ENCODE measurements at places on chromosomes 12 and 14.

DNA sequence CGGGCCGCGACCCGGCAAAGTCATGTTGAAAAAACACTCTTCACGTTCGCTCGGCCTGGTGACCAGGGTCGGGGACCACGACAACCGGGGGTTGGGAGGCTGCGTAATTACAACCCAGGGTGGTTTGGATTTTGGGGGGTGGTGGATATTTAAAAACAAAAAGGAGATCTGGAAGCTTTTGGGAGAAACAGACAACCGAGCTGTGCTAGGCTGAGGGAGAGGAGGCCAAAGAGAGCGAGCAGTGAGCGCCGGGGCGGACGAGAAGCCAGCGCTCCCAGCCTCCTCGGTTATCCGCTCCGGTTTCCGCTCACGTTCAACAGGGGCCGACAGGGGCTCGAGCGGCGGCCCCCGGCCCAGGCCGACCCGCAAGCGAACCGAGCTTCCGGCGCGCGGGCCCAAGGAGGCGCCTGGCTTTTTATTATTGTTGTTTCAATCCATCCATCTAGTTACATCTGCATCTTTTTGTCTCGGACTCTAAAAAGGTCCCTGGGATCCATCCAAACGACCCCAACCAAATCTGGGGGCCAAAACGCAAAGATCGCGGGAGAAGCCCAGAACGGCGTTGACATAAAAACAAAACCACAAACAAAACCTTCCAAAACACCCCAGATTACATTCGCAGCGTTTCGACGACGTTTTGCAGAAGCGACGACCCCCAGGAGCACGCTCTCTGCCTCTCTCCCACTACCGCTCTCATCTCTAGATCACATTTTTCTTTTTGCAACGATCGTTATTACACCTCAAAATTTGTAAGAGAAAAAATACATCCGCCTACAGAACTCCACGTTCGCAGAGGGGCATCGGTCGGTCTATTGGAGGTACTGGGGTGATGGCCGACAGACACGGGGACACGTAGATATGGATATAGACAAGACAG lies 771 bp downstream of the OTX2 start:
- DNase-seq, result no peak

DNA sequence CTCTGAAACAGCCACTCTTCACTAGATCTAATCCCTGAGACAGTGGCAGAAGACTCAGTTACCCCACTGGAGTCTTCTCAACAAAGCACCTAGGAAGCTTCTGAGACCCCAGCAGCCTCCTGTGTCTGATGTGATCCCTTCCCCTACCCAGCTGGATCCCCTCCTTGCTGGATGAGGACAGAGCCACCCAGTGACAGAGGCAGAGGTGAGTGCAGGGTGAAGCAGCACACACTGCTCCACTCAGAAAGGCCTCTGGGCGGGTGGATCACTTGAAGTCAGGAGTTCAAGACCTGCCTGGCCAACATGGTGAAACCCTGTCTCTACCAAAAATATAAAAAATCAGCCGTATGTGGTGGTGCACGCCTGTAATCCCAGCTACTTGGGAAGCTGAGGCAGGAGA lies 2.7 kb downstream of the SPRYD3 start:
- no peak for DNase-seq

- DNase-seq, result no peak
Measured at GRCh38 chr14:24321212-24321975, 10.1 kb downstream of the LTB4R start.

DNA sequence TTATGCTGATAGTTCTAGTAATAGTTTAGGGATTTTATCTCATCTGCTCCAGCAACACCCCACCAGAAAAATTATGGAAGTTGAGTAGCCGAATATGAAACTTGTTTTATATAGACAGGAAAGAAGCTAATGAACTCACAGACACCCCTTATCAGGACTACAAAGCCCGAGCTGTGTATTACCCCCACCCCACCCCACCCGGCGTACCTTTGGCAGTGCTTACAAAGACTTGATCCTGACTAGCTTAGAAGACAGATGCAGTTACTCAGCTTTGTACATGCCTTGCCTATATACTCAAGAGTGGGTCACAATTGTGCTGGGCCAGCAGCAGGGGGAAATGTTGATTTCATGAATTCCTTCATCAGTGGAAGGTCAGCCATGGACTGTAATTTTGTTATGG lies 22.4 kb downstream of the PROX2 start:
- DNase-seq, result no peak

GRCh38 chr12:51752234-51752889 lies 96.2 kb downstream of the FIGNL2 start:
- no peak for DNase-seq

GRCh38 chr14:72665259-72665658 lies 228.6 kb downstream of the DPF3 start:
- DNase-seq, result no peak

- no peak for DNase-seq
Measured at GRCh38 chr14:79899610-79900009, 311.7 kb downstream of the DIO2 start.

DNA sequence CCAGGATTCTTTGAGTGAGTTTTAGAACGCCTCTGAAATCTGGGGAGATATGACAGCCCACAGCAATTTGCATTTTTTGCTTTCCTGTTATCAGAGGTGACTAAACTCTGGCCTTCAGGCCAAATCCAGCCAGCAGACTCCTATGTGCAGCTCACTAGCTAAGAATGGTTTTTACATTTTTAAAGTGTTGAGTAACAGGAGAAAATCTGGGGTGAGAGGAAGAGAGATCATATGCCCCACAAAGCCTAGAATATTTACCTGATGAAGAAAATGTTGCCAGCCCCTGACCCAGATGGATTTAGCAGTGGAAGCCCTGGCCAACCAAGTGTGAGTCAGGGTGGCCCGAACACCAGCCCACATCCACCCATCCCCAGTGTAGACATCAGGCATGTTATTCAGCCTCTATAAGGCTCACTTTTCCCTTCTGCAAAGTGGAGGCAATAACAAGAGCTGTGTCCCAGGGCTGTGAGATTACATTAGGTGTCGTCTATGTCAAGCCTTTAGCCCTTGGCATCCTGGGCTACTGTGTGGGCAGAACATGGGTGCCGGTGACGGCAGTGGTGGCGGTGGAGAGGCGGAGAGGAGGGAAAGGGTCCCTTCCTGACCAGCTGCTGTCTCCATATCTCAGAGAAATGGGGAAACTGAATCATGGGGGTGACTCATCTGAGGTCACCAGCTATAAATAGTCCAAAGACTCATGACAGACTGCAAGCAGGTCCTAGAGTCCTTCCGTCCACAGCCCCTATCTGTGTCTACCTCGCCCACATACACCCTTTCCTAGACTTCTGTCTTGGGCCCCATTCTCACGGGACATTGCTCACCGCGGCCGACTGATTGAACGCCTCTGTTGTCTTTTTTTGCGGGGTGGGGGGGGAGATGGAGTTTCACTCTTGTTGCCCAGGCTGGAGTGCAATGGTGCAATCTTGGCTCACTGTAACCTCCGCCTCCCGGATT lies 32.6 kb upstream of the CD9 start:
- DNase-seq, result no peak

DNA sequence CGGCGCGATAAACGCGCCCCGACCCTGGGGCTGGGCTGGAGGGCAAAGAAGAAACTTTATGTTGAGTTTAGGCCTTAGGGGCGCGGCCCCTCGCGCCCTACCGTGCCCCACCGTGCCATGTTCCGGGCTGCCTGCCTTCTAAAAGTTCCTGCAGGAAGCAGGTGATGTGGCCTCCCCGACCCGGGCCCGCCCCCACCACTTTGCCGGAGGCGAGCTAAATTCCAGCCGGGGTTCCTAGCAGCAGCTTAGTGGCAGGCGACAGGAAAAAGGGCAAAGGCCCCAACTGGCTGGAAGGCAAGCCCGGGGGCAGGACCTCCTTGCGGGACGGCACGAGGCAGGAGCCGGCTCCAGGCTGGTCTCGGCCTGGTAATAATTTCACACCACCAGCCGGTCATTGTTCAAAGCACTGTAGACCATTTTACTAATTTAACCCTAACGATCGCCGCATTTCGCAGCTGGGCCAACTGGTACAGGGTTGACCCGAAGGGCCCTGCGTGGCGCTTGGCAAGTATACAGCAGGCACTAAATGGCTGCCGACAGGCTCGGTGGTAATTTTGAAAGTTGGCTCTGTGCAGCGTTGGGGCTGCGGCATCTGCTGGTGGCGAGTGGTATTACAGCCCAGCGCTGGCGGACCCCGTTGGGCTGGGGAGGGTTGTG lies 895 bp upstream of the CCDC88C start:
- peak; percentile 19 for DNase-seq

DNA sequence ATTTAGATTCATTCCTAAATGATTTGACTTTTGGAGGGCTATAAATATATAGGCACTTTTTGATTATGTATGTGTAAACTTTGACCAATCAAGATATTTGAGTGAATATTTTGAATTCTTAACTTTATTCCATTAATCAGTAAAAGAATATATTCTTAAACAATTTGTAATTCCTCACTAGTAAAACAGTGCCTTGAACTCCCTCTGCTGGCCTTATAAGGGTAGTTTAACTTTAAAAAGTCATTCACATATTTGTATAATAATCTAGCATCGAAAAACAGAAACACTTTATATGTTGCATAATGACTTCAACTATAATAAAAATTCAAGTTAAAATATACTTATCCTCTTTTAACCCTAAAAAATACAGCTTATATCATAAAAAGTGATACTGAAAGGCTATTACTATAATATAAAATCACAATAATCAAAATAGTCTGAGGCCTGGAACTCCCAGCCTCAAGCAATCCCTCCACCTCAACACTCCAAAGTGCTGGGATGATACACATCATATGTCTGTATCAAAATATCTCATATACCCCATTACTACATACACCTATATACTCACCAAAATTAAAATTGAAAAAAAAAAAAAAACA lies 31.2 kb downstream of the CCDC59 start:
- peak; percentile 46 for DNase-seq

GRCh38 chr12:22196236-22196635 lies 138.3 kb downstream of the ST8SIA1 start:
- DNase-seq, result no peak

DNA sequence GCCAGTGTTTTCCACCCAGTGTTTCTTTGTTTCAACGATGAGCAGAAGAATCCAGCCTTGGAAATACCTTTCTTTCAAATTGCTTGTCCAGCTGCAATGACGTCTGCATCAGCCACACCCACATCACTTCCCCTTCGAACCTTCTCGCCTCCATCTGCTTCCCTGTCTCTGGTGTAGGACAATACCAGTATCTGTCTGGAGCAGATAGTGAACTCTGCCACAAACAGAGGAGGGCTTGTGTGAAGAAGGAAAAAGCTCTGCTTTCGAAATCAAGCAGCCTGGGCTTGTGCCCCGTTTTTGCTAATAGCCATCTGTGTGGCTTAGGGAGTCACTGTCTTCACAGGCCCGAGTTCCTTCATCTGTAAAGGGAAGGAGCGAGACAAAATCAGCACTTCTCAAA lies 415.4 kb downstream of the ZFP36L1 start:
- DNase-seq, result no peak

DNA sequence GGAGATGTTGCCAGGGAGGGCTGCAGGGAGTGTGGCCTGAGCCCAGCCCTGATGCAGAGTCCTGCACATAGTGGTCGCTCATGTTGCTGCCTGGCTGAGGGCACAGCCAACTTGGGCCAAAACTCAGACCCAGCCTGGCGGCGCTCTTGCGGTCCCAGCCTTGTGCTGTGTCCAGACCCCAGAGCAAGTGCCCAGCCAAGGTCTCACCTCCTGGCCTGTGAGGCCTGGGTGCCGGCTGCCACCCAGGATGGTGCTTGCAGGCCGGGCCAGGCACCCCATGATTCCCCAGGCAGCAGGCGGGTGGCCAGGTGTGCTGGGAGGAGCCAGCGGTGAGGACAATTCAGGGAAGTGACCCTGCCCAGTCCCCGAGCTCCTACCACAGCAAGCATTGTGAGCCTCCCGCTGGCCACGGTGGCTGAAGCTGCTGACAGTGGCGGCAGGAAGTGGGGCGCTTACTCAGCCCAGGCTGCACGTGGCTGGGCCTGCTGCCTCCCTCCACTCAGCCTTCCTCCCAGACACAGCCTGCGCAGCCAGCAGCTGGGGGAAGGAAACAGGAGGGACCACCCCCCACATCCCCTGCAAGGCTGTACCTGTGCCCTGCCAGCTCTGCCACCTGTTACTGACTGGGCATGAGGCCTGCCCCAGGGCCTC lies 17.7 kb upstream of the PGF start:
- no peak for DNase-seq

GRCh38 chr12:123148223-123148622 lies 2.7 kb downstream of the PITPNM2 start:
- DNase-seq, result no peak

DNA sequence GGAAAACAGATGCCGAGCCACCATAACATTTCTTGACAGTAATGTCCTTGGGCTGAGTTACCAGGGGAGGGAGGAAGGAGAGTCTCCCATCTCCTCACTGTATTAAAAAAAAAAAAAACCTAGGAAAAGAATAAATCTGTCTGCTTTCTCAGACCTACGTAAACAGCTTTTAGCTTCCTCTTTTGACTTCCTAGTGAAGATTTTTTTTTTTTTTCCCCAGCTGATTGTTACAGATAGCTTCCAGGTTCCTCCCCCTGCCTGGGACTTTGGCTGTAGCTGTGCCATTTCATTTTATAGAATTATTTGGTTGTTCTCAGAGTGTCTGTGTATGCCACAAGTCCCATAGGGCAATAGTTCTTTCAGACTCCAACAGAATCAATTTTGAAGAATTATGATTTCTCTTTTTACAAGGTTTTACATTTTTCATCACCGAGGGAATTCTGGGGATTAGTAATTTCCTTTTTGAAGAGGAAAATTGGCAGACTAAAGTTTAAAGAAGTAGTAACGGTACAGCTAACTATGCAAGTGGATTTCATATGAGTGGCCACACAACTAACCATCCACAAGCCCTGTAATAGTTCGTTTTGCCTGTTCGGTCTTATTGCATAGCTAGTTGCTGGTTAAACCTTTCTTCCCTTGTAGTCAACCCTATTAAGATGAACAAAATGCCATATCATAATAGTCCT lies 23.1 kb upstream of the GNS start:
- peak; percentile 35 for DNase-seq

DNA sequence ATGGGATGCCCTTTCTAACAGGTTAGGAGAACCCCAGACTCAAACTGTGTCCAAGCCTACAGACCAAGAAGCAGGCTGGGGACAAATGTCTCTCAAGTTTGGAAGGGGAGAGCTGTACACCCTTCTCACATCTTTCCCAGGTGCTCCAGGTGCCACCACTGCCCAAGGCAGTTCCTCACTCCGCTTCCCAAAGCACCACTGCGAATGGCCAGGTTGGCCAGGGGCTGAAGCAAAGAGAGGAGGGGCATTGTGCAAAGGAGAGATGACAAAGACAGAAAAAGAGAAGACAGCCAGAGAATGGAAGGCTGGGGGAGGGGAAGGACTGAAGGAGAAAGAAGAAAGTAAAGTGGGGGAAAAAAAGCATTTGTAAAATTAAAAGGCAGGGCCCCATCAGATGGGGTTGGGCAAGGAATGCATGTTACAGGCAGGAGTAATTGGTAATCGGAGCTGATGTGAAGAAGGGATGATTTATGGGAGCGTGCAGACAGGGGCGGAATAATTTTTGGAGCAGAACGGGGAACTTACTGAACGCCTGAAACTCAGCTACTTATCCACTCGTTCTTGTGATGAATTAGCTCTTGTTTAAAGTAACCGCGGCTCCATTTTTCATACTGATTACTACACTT lies 165.8 kb downstream of the ESRRB start:
- DNase-seq, result no peak

All from NCI-H2171 (cell line).